ENCODE measurements at places on chromosomes 16 and 17. TPM values are rescaled to one million over a fixed set of nuclear protein-coding genes. Genes with fewer than 3 reads are reported as not detected.

The NPIPB2 gene
- 17.1 TPM for total RNA-seq

The FBXO39 gene
- total RNA-seq = not detected

The HEATR9 gene
- not detected for total RNA-seq

The NTN3 gene
- not detected for total RNA-seq

The DYNLL2 gene
- total RNA-seq = 9.4 TPM

All from Caki2 (cell line).